WTC11 (cell line): ENCODE measurements at places on chromosomes 2 and 18. TPM values are rescaled to one million over a fixed set of nuclear protein-coding genes. Genes with fewer than 3 reads are reported as not detected.

C2orf78 gene
- total RNA-seq = 0.21 to 0.39 TPM (median 0.37 TPM) in 3 replicates

ZSWIM2 gene
- total RNA-seq = not detected in 3 replicates

ACADL gene
- 0.39 to 0.60 TPM (median 0.42 TPM) in 3 replicates for total RNA-seq

GPR35 gene
- 0.22 to 0.60 TPM (median 0.46 TPM) in 3 replicates for total RNA-seq

GALNT13 gene
- 8.5 to 9.9 TPM (median 8.8 TPM) in 3 replicates for total RNA-seq

LYG1 gene
- 0.35 to 0.76 TPM (median 0.55 TPM) in 3 replicates for total RNA-seq

KIF1A gene
- 218 to 279 TPM (median 222 TPM) in 3 replicates for total RNA-seq

IL1RL1 gene
- 0.05 TPM in 1 of 3 replicates, not detected in the others for total RNA-seq

CD8A gene
- 0.27 to 0.44 TPM (median 0.30 TPM) in 3 replicates for total RNA-seq

- H3K4me3 ChIP-seq = peak overlapping the region; percentile 93
- no peaks in the 10 kb centered on the region for H3K27me3 ChIP-seq
- H3K4me1 ChIP-seq = peaks cover 68% of the 10 kb centered on the region
- no peaks in the 10 kb centered on the region; the same call in 1 of the 2 replicates for H3K36me3 ChIP-seq
Observed at GRCh38 chr18:46915800-46916550, 1.3 kb downstream of the PIAS2 start.

- H3K4me1 ChIP-seq = peaks cover 9% of the 10 kb centered on the region
- no peak for DNase-seq
- no peak overlapping the region for H3K27ac ChIP-seq
- no peaks in the 10 kb centered on the region for H3K36me3 ChIP-seq
- H3K4me3 ChIP-seq = no peak overlapping the region
Observed at GRCh38 chr2:41912776-41913175, 135.0 kb upstream of the PKDCC start.

GRCh38 chr18:36912887-36913286, 84.0 kb downstream of the KIAA1328 start:
- H3K36me3 ChIP-seq = peaks cover 2% of the 10 kb centered on the region; the same call in 1 of the 2 replicates
- DNase-seq = no peak
- H3K4me3 ChIP-seq = no peak overlapping the region
- no peaks in the 10 kb centered on the region for H3K27me3 ChIP-seq
- no peak overlapping the region for H3K27ac ChIP-seq
- no peaks in the 10 kb centered on the region for H3K4me1 ChIP-seq

- no peaks in the 10 kb centered on the region for H3K36me3 ChIP-seq
- no peak overlapping the region for H3K27ac ChIP-seq
- H3K4me1 ChIP-seq = no peaks in the 10 kb centered on the region
- H3K4me3 ChIP-seq = no peak overlapping the region
Observed at GRCh38 chr2:219010162-219010756, 17.0 kb upstream of the CRYBA2 start.

- H3K27ac ChIP-seq = no peak overlapping the region
- H3K27me3 ChIP-seq = no peaks in the 10 kb centered on the region; the same call in 1 of the 2 replicates
- no peak for DNase-seq
- H3K4me1 ChIP-seq = peaks cover 11% of the 10 kb centered on the region
Observed at GRCh38 chr2:139465789-139466188, 685.6 kb upstream of the NXPH2 start.

DNA sequence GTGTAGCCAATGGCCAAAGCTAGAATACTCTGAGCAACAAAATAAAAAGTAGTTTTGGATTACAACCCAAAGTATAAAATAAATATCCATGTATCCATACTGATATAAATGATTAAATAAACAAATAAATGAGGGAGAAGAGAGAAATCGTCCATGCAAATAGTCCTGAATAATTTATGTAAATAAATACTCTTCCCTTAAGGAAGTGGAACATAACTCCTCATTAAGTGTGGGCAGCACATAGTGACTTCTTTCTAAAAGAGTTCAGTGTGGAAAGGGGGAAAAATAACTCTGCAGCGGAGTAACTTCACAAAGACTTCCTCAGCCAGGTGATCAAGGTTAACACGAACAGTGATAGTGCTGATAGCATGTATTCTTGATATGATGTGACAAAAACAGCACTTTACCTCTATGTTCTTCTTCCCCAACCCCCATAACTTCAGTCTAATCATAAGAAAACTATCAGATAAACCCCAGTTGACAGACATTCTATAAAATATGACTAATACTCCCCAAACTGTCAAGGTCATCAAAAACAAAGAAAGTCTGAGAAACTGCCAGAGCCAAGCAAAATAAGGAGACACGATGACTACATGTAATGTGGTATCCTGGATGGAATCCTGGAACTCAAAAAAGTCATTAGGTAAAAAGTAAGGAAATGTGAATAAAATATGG, 30.7 kb downstream of the METTL8 start:
- no peak overlapping the region for H3K4me3 ChIP-seq
- H3K4me1 ChIP-seq = peaks cover 58% of the 10 kb centered on the region
- H3K27ac ChIP-seq = no peak overlapping the region
- no peaks in the 10 kb centered on the region for H3K27me3 ChIP-seq
- DNase-seq = no peak

GRCh38 chr2:33528441-33528950, 52.0 kb downstream of the RASGRP3 start:
- no peak for DNase-seq
- H3K27ac ChIP-seq = no peak overlapping the region
- H3K36me3 ChIP-seq = no peaks in the 10 kb centered on the region

DNA sequence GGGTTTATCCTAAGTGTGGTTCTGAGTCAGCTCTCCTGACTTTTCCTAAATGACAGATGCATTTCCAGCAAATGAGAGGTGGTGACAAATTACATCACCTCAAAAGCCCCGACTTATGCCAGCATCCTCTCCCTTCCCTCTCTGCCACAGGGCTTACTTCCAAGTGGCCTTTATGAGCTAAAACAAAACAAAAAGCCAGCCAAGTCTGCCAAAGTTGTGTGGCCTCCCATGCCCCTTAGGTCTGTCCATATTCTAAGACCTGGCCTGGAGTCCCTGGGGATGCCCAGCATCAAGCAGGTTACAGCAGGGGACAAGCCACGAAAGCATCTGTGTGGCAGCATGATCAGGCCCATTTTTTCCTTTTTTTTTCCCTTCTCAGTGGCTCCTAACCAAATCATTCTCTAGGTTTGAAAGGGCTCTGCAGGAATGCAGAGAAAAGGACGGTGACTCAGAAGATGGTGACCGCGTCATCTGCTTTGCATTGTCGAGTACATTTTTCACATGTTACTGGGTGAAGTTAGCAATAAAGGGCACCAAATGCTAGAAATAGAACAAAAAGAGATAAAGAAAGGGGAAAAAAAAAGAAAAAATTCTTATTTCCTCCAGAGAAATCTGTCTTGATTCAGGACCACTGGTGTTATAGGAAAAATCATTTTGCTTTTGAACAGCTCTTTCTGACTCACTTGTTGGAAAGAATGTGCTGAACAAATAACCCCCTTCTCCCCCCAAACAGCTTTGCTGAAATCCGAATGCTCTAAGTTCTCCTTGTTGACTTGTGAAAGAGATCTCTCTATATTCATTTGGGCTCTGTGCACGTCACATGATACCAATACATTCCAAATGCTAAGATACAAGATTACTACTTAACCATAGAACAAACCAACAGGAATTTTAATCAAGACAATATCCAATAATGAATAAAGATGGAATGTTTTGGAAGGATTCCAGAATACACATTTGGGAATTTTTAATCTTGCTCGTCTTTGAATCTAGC, 178.7 kb downstream of the EN1 start:
- no peak overlapping the region for H3K4me3 ChIP-seq
- H3K27me3 ChIP-seq = no peaks in the 10 kb centered on the region; the same call in 1 of the 2 replicates
- no peaks in the 10 kb centered on the region for H3K4me1 ChIP-seq
- no peak for DNase-seq
- no peaks in the 10 kb centered on the region for H3K36me3 ChIP-seq
